ENCODE measurements at places on chromosomes 11 and 22.
A peak's percentile ranks its signal among the peaks of the same experiment; 100 is the strongest.

DNA sequence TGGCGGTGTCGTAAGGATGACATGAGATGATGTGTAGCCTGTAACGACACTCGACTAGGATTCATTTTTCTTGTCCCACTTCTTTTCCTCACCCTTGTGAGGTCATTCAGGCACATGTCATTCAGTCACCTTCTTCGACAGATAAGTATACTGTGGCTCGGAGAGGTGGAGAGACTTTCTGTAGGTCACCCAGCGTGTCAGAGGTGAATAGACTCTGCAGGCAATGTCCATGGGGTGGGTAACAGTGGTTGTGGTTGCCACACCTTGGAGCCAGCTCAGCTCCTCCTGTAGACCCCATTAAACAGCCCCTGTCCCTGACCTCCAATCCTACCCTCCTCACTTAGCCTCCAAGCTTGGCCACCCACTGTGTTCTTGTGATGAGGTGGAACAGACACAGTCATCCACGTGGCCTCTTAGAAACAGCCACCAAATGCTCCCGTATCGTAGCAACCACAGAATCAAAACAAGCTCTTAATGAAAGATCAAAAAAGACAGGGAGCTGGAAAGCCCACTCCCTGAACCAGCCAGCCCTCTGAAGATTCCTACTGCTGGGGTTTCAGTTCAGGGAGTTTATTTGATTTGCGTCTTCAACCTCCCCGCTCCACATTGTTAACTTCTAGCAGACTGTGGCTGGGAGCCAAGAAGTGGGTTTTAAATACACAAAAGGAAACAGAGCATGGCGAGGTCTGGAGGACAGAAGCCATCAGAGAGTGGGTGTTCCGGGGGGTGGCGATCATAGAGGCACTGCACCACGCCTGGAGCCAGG lies 89.0 kb upstream of the GRK3 start:
- DNase-seq, result no peak

GRCh38 chr11:124793466-124794278 lies 6.5 kb downstream of the MSANTD2 start:
- peak; percentile 64 for DNase-seq

GRCh38 chr11:69512136-69512535 lies 30.7 kb downstream of the LINC01488 start:
- no peak for DNase-seq

GRCh38 chr22:48333323-48333763 lies 1494.3 kb downstream of the BRD1 start:
- DNase-seq, result no peak

GRCh38 chr11:17188675-17189074 lies 19.1 kb downstream of the PIK3C2A start:
- DNase-seq, result no peak

DNA sequence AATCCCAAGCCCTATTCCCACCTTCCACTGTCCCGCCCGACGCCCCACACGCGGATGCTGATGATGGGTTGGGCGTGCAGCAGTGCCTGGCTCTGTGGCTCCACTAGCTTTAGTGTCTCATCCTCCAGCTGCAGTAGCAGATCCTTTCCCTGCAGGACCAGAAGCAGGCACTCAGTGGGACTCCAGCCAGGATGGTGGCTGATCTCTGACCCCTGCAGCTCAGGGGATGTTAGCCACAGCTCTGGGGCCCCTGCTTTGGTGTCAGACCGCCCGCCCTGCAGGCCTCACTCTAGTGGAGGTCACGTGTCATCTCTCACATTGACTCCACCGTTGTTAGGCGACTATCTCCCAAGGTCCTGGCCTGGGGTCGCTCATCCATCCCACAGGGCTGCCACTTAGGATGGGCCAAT lies 11.8 kb downstream of the SMPD1 start:
- peak; percentile 24 for DNase-seq

GRCh38 chr11:57543593-57543992 lies 6.2 kb downstream of the SMTNL1 start:
- DNase-seq, result no peak

DNA sequence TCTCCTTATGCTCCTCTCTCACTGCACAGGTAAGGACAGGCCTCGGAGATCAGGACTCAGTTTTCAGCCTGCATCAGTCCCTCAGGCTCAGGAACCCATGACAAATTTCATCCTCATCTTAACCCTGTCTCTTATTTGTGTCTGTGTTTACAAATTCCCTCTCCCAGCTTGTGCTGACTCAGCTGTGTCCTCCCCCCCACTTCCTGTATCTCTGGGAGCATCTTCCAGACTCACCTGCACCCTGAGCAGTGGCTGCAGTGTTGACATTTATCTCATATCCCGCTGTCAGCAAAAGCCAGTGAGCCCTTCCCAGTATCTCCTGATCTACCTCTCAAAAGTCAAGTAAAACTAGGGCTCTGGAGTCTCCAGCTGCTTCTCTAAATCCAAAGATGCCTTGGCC lies 65.6 kb upstream of the VPREB1 start:
- no peak for DNase-seq

DNA sequence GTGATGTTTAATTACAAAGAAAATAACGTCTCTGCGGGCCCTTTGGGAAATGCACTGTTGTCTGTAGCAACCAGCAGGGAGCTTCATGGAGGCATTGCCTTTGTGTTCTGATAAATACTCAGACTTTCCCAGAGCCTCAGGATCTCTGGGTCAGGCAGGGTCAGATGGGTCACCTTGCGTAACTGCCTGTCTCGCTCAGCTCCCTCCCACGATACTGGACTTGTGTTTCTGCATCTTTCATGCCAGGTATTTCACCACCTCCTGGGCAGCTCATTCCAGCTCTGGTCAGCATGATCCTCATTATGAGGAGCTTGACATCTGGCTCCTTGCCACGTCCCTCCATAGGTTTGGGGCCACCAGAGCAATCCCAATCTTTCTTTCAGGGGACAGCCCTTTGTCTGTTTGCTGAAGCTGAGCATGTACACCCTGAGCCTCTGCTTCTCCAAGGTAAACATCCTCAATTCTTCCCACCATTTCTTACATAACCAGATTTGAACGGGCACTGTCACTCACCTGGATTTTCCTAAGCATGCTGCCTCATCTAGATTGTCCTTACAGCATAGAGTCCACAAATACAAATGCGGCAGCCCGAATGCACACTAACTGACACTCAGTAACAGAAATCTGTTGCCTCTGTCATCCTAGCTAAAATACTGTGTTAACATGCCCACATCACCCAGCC lies 162.3 kb downstream of the LARGE1 start:
- DNase-seq, result no peak

GRCh38 chr11:16603890-16604793 lies 134.3 kb upstream of the C11orf58 start:
- no peak for DNase-seq

GRCh38 chr11:86610559-86611341 lies 61.7 kb downstream of the ME3 start:
- DNase-seq, result no peak

DNA sequence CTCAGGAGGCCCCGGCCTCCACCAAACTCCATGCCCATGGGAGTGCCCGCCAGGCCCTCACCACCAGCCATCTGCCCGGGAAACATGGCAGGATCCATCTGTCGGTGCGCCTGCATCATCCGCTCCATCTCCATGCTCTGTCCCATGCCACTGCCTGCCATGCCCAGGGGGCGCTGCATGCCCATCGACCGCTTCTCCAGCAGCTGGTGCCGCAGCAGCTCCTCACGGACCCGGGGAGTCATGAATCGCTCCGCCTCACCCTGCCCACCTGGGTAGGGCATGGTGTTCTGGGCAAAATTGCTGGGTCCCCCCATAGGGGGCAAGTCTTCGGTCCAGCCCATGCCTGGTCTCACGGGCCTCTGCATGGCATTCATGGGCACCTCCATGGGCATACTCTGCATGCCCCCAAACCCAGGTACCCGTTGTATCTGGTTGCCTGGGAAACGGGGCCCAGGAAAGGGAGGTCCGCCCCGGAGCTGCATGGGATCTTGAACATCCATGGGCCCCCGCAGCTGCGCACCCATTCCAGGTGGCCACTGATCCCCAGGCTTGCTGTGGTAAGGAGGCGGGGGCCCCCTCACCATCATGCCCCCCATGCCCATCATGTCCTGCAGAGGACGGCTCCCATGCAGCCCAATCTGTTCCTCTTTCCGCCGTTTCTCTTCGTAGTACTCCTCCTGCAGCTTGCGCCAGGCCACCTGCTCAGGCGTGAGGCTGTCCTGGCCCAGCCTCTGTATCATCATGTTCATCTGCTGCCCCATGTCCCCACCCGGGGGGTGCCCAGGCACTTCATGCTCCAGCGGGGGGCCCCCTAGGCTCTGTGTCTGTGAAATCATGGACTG lies 18.0 kb downstream of the CXCR5 start:
- DNase-seq, result no peak

DNA sequence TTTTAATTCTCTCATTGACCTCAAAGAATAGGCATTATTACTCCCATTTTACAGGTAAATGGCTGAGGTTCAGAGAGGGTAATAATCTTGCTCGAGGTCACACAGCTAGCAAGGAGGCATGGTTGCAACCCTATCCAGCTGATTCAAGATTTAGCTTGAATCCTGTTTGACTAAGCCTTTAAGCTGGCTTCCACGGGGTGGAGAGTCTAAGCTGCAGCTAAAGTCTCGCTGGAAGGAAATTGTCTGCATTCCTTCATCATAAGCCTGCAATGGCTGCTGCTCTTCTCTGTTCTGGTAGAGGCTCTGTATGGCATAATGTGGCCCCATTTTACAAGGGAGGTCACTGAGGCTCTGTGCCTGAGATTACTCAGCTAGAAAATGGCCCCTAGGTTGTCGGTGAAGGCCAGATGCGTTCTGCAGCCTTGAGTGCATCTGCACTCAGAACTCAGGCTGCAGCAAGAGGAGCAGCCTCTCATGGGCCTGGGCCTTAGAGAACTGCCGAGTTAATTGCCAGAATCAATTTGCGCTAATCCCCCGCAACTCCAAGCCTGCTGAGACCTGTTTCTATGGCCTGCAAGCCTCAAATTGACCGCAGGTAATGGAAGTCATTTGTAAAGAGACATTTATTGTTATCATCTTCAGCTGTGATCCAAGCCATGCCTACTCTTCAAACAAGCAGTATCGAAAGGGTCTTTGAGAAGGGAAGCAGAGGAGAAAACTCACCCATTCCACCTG lies 44.1 kb upstream of the SEZ6L start:
- DNase-seq, result no peak

- DNase-seq, result no peak
Measured at GRCh38 chr11:115129473-115130289, 374.5 kb downstream of the CADM1 start.

DNA sequence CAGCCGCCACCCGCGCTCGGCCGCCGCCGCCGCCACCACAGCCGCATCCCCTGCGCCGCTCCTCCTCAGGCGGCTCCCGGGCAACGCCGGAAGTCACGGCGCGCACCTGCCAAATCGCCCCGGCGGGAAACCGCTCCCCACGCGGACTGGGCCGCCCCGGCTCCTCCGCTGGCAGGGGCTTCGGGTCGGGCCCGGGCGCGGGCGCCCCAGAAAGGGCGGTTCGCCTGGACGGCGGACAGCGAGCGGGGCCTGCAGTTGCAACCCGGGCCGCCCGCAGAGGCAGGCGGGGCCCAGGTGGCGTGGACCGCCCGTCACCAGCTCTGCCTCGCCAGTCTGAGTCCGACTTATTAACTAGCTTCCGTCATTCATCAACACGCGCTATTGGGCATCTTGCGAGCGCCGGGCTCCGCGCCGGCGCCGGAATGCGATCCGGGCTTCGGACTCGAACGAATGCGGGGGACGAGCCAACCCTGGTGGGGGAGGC lies at the start of gene HIRA:
Gene HIRA, minus strand, starts transcription at position 85 of the 484 bp plus-strand sequence. CDS start 257 bp downstream, outside the sequence.
- peak; percentile 87 for DNase-seq

- DNase-seq, result no peak
Measured at GRCh38 chr11:117191680-117192400, 7.3 kb upstream of the TAGLN start.

GRCh38 chr11:21814169-21814568 lies 378.7 kb upstream of the ANO5 start:
- DNase-seq, result no peak

GRCh38 chr11:59611570-59612565 lies 3.7 kb downstream of the OSBP start:
- DNase-seq, result no peak

GRCh38 chr11:6746086-6746618 lies 25.6 kb downstream of the OR2AG2 start:
- DNase-seq, result peak; percentile 65

- DNase-seq, result no peak
Measured at GRCh38 chr11:32326522-32326921, 108.8 kb downstream of the WT1 start.

- DNase-seq, result no peak
Measured at GRCh38 chr22:19448076-19448607, 631 bp upstream of the C22orf39 start.

- no peak for DNase-seq
Measured at GRCh38 chr11:73142128-73142377, at the start of gene FCHSD2. TSS of gene FCHSD2 (minus strand) at chr11:73142318. CDS start at chr11:73141877, 441 bp downstream.

DNA sequence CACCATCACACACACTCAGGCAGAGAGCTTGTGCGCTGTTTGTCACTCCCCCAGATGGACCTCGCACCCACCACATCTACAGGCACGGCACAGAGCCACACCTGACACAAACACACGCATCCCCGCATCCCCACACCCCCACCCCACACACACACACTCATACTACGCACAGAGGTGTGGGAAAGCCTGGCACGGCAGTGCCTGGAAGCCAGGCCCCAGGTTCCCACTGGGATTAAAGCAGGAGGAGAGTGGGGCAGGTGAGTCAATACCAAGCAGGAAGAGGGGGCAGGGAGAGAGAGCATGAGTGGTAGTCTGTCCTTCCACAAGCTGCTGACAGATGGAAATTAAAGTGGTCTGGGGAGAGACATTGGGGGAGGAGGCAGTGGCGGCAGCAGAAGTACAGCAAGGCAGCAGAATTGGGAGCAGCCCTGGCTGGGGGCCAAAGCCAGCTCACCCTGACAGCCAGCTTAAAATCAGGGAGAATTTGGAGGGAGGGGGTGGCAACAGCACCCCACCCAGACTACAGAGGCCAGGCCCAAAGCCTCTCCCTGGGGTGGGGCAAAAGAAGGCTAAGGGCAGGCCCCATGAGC lies 20.7 kb downstream of the TNKS1BP1 start:
- DNase-seq, result no peak

GRCh38 chr11:63042596-63042995 lies 27.0 kb upstream of the SLC22A8 start:
- DNase-seq, result no peak

GRCh38 chr11:14029971-14030920 lies 67.7 kb downstream of the SPON1 start:
- DNase-seq, result no peak

- no peak for DNase-seq
Measured at GRCh38 chr11:27532652-27533325, 26.2 kb upstream of the LIN7C start.

DNA sequence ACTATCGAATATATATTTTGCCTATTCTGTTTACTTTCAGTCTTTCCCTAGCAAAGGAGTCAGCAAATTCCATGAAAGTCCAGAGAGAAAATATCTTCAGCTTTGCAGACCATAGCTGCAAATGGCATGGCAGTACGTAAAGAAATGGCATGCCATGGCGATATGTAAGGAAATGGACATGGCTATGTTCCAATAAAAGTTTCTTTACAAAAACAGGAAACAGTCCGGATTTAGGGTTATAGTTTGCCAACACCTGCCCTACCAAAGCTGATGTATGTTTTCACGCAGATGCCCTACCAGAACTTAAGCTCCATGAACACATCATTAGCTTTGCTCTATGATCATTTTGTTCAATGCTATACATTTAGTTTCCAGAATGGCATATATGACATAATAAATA lies 19.5 kb downstream of the KIAA0930 start:
- DNase-seq, result no peak

- no peak for DNase-seq
Measured at GRCh38 chr11:126317432-126317755, 13.5 kb downstream of the DCPS start.

- no peak for DNase-seq
Measured at GRCh38 chr11:8870411-8871170, 40.4 kb upstream of the AKIP1 start.

All from CD4-positive, alpha-beta T cell treated with Interleukin-21 for 1 hour (primary cell).